ENCODE measurements at places on chromosomes 2 and 18.

DNA sequence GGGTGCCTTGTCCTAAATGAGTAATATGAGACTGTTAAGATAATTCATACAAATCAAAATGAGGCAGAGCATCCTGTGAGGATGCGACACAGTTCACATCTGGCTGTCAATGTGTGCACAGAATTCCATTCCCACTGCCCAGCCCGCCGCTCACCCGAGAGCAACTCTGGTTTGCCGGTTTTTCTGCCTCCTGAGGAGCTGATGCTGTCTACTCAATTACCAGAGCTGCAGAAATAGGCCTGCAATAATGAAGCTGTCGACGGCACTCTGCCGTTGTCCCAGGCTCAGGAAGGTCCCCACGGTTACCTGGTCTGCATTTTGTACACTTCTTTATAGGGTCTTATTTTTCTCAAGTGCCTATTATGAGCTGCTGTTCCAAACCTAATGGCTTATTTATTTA lies 55.7 kb upstream of the LYPD1 start:
- DNase-seq: no peak

GRCh38 chr18:13265008-13265910 lies 46.7 kb downstream of the LDLRAD4 start:
- no peak for DNase-seq

DNA sequence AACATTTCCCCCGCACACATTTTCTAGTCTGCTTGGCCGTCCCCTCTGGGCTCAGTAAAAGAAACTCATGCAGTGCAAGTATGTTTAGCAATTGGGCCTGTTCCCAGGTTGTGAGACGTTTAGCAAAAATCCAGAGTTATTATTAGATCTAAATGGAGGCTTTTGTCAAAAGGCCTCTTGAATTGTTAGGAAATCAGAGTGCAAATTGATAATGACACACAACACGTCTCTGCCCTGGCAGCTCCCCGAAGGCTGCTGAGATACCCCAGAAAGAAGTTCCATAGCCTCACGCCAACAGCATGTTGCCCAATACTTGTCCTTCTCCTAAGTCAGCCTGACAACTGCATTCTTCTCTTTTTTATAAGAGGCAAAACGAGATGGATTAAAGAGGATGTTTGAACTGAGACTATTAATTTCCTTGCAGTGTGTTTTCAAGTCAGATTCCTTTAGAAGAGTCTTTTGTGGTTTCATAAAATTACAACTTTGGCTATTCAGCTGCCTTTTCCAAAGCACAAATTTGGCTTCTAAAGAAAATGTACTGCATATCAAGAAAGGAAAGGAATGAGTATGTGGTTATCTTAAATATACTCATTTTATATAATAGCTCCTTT lies 202.2 kb downstream of the TRIB2 start:
- DNase-seq: peak; percentile 73

DNA sequence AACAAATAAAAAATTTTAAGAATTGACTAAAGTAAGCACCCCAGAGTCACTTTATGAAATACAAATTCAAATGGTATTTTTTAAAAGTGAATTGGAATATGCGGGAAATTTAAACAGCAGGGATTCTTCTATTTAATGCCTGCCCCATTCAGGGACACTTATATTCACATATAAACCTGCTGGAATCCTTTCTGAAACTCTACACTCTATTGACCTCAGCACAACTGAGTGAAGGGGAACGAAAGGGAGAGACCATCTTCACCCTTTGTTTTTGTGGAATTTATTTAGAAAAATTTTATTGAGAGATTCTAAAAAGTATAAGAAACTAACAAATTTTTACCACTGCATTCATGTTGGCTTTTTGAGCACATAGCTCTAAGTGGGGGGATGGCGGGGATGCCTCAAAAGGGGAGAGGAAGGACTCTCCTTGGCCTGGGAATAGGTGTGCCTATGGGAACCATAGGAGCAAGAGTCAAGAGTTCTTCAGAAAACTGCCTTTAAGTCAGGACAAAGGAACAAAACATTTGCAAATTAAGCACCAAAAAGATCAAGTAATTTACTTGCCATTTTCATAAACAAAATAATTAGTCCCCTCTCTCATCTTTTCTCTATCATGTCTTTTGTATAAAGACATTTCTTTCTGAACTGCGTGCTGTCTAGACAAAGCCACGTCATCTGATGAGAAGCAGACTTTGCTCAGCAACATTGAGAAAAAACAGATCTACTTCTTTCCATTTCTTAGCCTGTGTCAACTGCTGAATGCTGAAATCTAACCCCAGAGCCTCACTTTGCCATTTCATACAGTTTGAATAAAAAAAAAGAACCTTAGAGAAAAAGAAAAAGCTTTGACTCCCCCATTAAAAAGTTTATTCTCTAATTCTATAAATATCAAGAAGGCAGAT lies 21.6 kb upstream of the FLACC1 start:
- DNase-seq: no peak

- no peak for DNase-seq
Measured at GRCh38 chr2:237604960-237605359, 14.4 kb upstream of the RAB17 start.

DNA sequence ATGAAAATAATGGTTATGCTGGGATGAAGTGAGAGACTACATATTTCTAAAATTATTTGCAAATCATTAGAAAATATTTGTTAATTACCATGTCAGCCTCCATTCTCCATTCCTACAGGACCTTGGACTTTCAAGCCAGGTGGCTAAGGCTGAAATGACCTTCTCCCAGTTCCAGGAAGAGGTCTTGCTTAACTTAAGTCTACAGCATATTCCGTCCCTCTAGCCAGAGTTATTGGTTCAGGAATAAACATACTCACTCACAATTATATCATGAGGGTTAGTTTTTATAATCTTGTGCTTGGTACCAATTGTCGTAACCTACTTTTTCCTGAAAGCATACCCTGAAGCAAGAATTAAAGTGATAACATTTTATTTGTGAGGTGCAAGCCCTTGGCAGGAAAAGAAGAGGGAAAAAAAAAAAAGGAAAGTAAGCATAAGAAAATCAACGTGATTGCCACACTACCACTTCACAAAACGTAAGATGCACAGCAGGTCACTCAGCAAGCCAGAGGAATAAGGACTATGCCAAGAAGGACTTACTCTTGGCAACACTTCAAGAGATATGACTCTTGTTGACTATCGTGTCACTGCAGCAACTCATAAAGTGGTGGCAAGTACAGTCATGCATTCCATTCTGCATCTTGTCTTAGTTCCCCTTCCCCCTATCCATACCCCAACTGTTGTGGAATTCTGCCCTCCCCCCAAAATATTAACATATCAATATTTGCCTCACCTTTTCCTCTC lies 479.1 kb downstream of the MBD2 start:
- DNase-seq: no peak

- no peak for DNase-seq
Measured at GRCh38 chr2:86039963-86040655, 65.6 kb downstream of the POLR1A start.

DNA sequence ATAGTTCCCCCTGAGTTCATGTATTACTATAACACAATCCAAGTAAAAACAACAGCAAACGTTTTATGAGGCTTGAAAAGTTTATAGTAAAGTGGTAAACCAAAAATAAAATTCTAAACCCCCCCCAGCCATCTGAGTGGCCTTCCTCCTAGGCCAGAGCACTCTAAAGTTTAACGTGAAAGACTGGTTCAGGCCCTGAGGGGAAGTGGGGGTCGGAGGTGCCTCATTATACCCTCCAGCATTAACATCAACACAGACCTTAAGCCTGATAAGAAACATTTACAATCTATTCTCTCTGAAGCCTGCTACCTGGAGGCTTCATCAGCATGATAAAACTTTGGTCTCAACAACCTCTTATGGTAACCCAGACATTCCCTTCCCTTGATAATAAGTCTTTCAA lies 29.0 kb upstream of the CNGA3 start:
- no peak for DNase-seq

- no peak for DNase-seq
Measured at GRCh38 chr2:221245045-221245444, 327.1 kb downstream of the EPHA4 start.

GRCh38 chr18:55550471-55550870 lies 37.5 kb downstream of the TCF4 start:
- DNase-seq: no peak

GRCh38 chr18:55345103-55345950 lies 242.7 kb downstream of the TCF4 start:
- DNase-seq: no peak

DNA sequence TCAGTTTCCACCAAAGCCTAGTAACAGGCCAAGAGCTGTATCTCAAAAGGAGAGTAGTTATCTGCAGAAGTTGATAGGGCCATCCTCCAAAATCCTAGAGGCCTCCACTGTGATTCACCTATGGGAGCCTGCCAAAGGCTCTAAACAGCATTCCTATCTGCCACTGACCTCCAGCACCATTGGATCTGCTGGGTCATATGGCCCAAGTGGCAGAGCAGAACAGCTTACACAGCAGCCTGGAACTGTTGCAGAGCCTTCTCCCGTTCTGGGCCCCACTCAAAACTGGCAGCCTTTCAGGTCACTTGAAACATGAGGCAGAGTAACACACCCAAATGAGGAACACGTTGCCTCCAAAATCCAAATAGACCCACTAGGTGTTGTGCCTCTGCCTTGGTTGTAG lies 345.2 kb upstream of the RND3 start:
- no peak for DNase-seq

DNA sequence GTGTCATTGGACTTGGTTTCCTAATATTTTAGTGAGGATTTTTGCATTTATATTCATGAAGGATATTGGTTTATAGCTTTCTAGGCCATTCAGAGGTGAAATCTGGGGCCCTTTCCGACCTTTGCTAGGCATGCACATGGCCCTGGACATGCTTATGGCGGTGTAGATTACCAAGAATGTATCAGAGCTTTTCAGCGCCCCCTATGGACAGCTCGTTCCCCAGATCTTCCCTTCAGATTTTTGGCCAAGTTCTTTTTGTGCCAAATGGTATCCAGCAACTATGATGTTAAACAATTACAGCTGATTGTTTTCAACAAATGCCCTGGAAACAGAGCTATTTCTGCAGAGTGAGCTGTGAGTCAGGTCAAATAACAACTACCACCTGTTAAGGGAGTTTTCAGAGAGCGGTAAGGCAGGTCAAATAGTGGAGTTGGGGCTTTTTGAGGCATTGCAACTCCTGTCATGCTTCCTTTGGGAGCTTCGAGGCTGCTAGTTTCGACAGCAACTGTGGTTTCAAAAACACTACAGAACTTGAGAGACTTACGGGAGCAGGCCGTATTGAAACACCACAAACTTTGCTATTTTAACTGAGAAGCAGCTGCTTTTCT lies 188.3 kb downstream of the ZNF516 start:
- DNase-seq: no peak

DNA sequence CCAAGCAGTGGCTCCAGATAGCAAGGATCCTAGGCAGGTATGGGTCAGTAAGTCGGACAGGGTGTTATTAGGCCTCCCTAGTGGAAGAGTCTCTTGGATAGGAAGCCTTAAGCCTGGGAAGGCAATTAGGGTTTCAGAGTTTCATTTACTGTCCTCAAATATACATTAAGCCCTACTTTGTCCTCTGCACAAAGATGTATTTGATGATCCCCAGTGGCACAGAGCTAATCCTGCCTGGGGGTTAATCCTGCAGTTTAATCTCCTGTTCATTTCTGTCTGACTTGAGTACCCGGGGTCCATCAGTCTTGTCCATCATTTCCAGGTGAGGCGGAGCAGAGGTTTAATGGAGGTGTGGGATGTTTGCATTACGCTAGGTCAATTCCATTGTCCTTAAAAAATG lies 62.0 kb downstream of the MTCL1 start:
- DNase-seq: no peak

DNA sequence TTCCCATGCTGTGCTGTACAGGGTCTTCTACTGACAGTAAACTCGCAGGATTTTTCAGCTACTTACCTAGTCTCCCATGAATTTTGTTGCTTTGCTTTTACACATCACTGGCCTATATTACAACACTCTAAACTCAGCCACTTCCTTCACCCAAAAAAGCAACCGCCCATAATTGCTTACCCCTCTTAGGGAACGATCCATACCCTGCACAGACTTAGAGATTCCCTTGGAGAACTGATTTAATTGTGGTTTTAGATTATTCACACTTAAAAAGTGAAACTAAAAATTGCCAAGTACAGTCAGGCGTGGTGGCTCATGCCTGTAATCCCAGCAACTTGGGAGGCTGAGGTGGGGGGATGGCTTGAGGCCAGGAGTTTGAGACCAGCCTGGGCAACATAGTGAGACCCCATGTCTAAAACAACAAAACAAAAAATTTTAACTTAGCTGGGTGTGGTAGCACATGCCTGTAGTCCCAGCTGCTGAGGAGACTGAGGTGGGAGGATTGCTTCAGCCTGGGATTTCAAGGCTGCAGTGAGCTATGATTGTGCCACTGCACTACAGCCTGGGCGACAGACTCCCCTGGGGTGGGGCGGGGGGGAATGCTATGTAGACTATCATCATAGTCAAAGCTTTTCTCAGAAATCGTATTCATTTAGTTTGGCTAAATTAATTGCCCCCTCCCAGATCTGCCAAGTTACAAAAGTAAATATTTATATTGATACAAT lies 19.3 kb downstream of the MRPL30 start:
- DNase-seq: no peak

DNA sequence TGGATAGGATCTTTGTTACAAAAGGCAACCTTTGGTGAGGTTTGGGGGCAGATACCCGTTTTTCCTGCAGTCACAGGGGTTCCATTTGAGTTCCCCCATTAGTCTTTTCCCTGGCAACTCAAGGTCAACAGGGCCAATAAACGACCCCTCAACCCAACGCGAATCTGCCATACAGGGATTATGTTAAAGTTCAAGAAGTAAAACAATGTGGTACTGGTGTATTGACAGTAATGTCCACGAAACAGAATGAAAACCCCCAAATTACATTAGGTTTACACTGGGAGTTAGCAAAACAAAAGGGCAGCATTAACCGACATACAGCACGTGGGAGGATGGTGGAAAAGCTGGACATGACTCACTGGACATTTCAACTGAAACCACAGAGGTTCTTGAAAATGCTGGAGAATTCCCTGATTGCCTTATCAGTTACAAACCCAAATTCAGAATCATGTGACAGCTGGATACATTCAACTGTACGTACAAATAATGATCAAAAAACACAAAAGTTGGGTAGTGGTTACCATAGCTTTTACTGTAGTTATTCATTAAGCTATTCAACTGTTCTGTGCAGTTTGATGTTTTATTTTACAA lies 4.9 kb upstream of the IMP4 start:
- no peak for DNase-seq

DNA sequence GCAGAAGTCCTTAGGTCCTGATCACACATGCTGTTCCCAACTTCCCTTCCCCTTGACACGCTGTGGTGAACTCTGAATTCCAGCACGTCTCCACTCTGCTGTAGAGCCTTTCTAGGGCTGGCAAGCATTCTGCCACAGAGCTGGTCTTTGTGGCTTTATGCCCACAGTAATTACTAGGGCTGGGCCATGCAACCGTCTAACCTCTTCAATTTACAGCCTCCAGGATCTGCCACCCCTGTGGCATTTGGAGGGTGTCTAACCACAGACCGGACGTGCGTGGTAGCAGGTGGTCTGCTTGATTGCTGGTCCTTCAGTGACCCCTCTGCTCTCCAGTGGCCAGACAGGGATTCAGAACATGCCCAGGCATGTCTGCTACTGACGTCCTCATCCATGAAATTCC lies 43.1 kb upstream of the TGFA start:
- no peak for DNase-seq

- DNase-seq: no peak
Measured at GRCh38 chr2:239438995-239439753, 38.4 kb upstream of the HDAC4 start.

- no peak for DNase-seq
Measured at GRCh38 chr2:229943770-229944449, 21.6 kb downstream of the FBXO36 start.

All from forelimb muscle (tissue), 1 donor.